ENCODE measurements at places on chromosomes 11 and 22.

GRCh38 chr11:116700586-116701220, 72.1 kb downstream of the BUD13 start:
- DNase-seq: no peak

GRCh38 chr11:76293189-76293631, 86.9 kb upstream of the WNT11 start:
- DNase-seq: no peak

DNA sequence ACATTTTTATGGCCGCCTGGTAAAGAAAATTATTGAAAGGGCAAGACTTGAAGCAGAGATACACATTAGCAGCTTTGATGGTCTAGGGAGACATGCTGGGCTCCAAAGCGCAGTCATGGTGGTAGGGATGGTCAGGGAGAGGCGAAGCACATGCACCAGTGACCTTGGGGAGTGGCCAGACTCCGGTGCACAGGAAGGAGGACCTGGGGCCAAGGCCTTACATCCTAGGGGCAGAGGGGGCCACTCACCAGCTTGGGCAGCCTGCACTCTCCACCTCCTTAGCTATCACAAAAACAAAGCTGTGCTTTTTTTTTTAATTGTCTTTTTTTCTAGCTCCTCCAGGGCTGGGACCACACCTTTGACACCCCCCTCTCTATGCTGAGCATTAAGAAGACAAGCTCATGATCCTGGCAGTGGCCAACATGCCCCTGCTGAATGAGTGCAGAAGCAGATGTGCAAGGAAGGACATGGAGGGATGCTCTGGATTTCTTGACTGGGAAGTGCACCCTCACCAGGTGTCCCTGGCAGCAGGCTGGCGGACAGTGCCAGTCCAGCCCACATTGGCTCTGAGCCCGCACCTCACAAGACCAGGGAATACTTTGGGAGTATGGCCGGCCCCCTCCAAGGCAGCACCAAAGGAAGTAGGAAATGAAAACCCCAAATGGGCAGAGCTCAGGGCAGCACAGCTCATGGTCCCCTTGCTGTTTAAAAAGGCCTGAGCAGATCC, 619.9 kb downstream of the TBC1D22A start:
- no peak for DNase-seq

DNA sequence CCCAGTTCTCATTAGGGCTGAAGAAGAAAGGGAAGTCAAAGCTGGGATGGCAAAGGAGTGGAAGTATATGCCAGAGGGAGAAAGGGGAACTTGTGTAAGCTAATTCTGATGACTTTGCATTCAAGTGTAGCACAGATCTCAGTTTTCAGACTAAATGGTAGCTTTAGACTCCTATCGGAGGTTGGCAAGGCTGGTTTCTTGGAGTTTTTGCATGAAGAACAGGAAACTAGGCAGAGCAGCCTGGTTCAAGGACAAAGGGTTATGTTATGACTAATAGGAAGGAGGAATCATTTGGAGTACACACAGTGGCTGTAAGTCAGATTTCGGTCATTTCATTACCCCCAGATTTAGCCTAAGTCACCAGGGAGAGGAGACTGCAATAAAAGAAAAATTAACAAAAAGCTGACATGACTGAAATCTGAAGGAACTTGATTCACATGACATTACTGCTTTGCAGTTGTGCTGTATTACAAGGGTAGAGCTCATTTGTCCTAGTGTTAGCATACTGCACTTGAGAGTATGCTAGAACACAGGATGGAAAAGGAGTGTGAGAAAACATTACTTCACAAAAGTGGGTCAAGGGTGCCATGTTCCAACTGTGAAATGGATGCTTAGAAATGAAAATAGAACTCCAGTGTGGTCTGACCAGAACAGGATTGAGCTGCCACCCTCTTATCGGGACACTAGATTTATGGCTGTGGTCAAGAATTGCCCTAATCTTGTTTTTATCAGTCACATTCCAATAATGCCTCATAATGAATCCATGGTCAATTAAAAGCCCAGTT, 23.6 kb downstream of the ADM start:
- DNase-seq: no peak

DNA sequence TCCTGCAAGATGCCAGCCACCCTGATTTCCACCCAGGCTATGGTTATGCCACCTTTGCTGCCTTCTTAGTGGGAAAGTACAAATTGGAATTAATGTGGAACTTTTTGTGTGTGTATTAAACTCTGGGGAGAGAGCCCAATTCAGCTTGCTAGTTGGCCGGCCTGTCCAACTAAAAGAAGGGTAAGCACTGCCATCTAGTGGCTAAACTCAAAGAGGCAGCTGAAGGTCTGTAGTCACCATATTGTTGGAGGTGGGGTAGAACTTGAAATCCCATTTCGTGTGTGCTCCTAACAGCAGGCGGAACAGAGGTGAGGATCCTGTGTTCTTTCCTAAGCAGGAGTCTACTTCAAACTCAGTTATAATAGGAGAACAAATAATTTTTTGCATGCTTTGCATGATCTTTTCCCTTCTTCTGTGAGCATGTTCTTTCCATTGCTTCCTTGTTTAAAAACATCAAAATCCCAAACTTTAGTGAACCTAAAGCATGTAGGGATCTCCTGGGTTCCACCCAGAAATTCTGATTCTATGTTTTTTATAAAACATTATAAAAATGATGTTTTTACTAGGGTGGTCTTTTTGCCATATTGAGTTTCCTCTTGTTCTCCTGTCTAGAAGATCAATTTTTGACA, 138.8 kb upstream of the SORL1-AS1 start:
- peak; percentile 65 for DNase-seq

Measured in HAP-1 (cell line).